ENCODE measurements at places on chromosomes 16 and 17.

DNA sequence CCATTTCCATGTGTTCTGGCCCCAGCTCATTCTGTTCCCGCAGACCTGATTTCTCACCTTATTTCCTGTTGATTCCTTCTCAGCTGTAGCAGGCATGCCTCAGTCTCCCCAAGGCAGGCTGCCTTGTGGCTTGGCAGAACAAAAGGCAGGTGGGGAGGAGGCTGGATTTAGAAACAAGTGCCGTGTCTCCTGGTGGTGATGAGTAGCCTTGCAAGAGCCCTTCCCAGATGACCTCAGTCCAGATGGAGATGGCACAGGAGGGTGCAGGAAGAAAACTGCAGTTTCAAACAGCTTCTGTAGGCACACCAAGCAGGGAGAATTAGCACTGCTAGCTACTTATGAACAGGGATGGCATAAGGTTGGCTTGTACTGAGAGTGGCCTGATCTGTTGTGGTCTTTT, 64.6 kb downstream of the ARHGAP44 start:
- no peak for DNase-seq

- DNase-seq, result no peak
Measured at GRCh38 chr17:45785480-45786193, 1.5 kb downstream of the CRHR1 start.

DNA sequence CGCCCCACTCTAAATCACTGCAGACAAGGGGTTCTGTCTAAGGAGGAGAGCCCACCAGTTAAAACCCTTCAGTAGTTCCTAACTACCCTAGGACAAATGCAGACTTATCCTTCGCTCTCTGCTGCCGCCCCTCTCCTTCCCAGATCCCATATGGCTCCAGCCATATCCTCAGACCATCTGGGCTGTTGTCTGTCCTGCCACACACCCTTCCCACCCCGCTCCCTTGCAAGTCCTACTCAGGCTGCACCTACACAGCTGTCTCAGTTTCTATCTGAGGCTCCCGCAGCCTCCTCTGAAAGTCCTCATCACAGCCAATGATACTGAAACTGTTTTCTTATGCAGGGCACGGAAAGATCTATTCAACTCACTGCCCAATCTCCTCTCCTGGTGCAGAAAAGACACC, 720 bp upstream of the BCKDK start:
- DNase-seq, result no peak

- DNase-seq, result no peak
Measured at GRCh38 chr17:65029605-65030336, 26.8 kb downstream of the GNA13 start.

DNA sequence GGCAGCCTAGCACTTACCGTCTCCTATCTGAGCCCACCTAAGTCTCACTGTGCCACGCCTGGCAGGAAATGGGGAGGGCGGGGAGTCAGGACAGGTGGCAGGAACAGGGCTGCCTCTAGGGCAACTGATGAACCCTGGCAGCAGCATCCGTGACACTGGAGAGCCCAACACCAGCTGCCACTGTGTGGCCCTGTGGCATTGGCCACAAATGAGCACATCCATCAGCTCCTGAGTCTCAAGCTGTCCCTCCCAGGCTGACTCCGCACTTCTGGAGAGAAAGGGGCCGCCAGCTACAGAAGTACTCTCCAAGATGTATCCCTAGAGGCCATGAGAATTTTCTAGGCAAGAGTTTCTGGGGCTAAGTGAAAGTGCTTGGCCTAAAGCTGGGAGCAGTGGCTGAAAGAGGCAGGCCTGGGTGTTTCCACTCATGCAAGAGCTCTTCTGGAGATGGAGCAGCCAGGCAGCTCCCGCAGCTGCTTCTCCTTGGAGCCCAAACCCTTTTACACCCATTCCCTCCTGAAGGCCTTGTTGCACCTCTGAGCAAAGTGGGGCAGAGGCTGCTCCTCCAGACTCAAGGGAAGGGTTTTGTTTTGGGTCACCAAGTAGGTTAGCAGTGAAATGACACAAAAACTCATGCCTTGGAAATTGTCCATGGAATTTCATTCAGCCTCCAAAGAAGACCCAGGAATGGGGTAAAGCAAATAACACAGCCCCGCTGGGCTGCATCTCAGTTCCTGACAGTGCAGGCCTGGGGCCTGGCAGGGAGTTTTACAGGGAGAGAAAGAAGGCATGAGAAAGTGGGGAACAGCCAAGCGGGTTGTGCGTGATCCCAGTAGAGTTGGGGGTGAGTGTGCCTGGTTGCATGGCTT, 25.8 kb downstream of the PEMT start:
- DNase-seq, result no peak

- no peak for DNase-seq
Measured at GRCh38 chr16:4110680-4111079, 5.6 kb downstream of the ADCY9 start.

- no peak for DNase-seq
Measured at GRCh38 chr16:86618431-86619238, 40.3 kb downstream of the FOXL1 start.

- no peak for DNase-seq
Measured at GRCh38 chr17:80927791-80928216, 63.8 kb upstream of the CHMP6 start.

DNA sequence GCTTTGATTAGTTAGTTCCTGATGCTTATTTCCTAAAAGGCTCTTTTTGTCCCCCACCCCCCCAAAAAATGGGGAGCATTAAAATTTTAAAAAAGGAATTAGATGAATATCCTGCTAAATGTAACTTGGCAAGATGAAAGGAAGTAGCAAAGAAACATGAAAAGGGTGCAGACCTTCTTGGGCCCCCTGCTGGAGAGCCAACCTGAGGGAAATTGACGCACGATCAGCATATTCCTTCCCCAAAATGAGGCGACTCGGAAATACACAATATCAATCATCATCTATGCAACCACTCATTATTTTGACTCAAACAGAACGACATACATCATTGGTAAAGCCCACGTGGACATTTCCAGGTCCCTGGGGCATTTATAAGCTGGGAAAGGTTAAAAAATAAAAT, 59.7 kb downstream of the GRIN2A start:
- DNase-seq, result no peak

DNA sequence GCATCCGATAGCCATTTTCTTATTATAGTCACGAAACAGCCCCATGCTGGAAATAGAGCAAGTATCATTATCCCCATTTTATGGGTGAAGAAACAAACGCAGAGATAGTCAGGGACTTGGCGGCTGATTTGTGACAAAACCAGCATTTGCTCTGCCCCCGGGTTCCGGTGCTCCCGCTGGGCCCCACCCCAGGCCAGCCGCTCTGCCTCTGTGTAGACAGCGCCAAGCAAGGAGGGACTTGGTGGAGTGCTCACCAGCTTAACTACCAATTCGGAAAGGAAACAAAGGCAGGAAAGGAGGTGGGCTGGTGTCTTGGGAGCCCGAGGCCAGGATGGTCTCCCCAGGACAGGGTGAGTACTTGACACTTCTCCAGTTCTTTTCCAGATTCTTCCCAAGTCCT, 10.0 kb downstream of the SRL start:
- no peak for DNase-seq

- DNase-seq, result no peak
Measured at GRCh38 chr16:27027971-27028370, 38.8 kb upstream of the C16orf82 start.

- DNase-seq, result peak; percentile 31
Measured at GRCh38 chr17:63984651-63985386, 12.1 kb upstream of the SCN4A start.

DNA sequence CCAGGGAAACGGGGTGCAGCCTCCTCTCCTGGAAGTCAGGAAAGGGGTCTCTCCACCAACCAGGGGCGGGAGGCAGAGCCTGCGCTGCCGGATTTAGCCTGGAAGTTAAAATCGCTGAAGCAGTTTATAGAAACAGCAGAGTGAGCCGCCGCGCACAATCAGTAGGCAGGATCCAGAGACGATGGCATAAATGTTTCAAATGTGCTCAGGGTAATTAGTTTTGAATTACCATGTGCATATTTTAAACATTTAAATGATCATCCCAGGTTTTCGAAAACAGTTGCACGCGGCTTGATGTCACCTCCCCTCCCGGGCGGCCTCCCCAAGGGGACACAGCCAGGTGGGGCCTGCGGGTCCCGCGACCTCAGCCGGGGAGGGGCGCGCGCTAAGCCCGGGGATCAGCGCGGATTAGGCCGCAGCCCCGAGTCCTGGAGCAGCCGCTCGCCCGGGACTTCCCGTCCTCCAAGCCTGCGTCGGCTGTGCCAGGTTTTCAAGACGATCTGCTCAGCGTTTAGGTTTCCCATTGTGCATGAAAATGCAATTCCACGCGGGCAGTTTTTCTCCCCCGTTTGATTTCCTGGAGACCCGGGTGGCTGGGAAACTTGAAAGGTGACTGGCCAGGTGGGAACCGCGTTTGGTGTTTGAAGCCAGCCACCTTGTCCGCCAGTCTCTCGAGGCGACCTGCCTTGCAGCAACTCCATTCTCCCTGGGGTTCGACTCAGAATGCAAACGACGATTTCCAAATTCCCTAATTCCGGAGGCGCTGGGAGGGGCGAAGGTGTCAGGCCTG, 78.3 kb downstream of the RPA1 start:
- no peak for DNase-seq

DNA sequence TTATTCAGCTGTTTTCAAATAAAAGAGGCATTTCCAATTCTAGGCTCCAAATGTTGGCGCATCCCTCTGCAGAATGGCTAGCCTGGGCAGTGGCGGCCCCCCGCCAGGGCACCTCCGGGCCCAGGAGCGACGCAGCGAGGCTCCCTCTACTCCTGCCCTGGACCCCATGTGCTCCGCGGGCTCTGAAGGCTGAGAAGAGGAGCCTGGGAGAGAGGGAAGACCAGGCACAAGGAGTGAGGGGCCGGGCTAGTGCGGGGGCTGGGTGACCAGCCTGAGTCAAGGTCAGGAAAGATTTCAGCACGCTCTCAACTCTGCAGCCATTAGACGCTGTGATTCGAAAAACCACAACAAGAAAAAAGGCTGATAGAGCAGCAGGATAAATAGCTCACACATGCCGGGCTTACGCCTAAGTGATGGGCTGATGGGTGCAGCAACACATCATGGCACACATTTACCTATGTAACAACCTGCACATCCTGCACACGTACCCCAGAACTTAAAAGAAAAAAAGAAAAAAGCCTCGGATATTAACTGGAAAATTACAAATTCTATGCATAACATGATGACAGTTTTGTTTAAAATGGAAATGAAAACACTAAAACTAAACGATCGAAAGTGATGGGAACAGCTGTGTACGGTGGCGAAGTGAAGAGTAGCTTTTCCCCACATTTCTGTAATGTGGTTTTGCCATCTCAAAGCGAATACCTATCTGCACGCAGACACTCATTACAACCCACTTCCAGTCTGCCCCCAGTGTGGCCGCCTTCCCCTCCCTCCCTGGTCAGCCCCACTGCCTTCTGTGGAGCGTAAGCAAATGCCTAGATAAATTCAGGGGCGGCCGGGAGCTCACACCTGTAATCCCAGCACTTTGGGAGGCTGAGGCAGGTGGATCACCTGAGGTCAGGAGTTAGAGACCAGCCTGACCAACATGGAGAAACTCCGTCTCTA, 44.4 kb downstream of the MAP1LC3B start:
- peak; percentile 28 for DNase-seq

DNA sequence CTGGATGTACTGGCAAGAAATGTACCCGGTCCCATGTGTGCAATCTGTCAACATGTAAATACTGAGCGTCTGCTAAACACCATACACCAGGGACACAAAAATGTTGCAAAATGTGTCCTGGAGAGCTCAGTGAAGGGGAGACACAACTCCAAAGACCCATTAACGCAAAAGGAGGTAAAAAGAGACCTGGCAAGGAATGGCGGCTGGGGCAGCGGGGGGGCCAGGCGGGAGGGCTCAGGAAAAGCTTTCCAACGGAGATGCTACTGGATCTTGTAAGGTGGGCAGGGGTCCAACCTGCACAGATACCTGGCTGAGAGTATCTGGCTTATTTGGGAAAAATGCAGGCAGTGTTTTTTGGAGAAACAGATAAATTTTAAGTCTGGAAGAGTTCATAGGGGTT, 40.7 kb downstream of the ADCY9 start:
- no peak for DNase-seq

GRCh38 chr16:21033264-21033663, 117.4 kb downstream of the DNAH3 start:
- no peak for DNase-seq

GRCh38 chr17:77396610-77397009, 255.8 kb downstream of the SEC14L1 start:
- DNase-seq, result no peak

DNA sequence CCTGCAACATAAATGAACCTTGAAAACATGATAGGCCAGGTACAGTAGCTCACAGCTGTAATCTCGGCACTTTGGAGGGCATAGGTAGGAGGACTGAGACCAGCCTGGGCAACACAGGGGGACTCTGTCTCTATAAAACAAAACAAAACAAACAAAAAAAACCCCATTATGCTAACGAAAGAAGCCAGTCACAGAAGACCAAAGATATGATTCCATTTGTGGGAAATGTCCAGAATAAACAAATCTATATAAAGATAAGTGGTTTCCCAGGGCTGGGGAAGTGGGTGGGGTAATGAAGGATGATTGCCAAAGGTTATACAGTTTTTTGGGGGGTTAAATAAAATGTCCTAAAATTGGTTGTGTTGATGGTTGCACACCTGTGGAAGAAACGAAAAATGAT, 36.5 kb upstream of the SIAH1 start:
- no peak for DNase-seq

- DNase-seq, result no peak
Measured at GRCh38 chr16:56382901-56383355, 42.4 kb downstream of the AMFR start.

GRCh38 chr17:57696050-57696449, 49.0 kb downstream of the CCDC182 start:
- DNase-seq, result no peak

- DNase-seq, result no peak
Measured at GRCh38 chr17:78939615-78940014, 14.4 kb upstream of the TIMP2 start.

- DNase-seq, result no peak
Measured at GRCh38 chr16:11151885-11152629, 103.9 kb downstream of the SOCS1 start.

DNA sequence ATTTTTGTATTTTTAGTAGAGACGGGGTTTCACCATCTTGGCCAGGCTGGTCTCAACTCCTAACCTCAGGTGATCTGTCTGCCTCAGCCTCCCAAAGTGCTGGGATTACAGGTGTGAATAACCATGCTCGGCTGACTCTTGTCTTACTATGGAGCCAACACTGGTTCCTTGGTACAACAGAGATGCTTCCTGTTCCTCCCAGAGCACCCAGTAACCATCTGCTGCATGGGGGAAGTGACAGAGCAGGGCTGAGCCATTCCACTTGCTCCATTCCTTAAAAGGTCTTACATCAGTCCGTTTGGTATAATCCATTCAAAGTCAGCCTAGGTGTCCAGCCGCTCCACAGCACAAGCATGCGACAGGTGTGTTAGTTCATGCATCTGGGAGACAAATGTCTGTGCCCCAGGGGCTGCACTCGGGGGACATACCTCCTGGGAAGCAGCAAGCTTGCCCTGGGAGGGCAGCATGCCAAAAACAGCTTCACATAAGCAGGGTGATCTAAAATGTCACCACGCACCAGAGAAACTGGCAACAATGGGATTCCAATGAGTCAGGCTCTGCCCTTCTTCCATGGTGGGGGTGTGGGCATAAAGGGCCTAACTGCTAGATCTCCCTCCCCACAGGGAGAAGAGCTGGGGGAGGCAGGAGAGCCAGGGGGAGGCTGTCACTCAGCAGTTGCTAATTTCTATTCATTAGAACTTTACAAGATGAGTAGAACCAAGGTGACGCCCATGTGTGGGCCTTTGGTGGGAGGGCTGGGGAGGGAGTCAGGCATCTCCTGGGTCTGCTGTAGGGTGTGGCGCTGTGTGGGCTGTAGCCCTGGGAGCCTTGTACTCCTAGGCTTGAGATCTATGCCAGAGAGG, 35.5 kb downstream of the PIPOX start:
- no peak for DNase-seq

GRCh38 chr16:56244612-56245011, 53.3 kb downstream of the GNAO1 start:
- DNase-seq, result no peak

- DNase-seq, result no peak
Measured at GRCh38 chr16:56673921-56674320, 4.3 kb downstream of the MT1H start.
